ENCODE measurements at places on chromosomes 11 and 22. TPM values are rescaled to one million over a fixed set of nuclear protein-coding genes. Genes with fewer than 3 reads are reported as not detected.

The KDELR3 gene
- total RNA-seq: 24.6 TPM

The FGF19 gene
- total RNA-seq: not detected

The OR5F1 gene
- not detected for total RNA-seq

The MMP8 gene
- not detected for total RNA-seq

The EFCAB6 gene
- 9.1 TPM for total RNA-seq

The ALDH3B1 gene
- 2.9 TPM for total RNA-seq

The BLID gene
- 5.0 TPM for total RNA-seq

The PACSIN3 gene
- total RNA-seq: 7.9 TPM

The DUSP8 gene
- total RNA-seq: 5.6 TPM

The TMEM126A gene
- total RNA-seq: 30.7 TPM

The OR52N4 gene
- total RNA-seq: not detected

The BACE1 gene
- total RNA-seq: 50.3 TPM

The MUC5AC gene
- total RNA-seq: not detected

The LRRC55 gene
- 8.7 TPM for total RNA-seq

The PAX6 gene
- 9.4 TPM for total RNA-seq

The TSPAN18 gene
- total RNA-seq: 23.3 TPM

The C1QTNF4 gene
- total RNA-seq: 15.8 TPM

The PRG2 gene
- 2.4 TPM for total RNA-seq

The RTN4RL2 gene
- 0.72 TPM for total RNA-seq

The SYCE3 gene
- total RNA-seq: not detected

The SULT4A1 gene
- 66.8 TPM for total RNA-seq

The MPEG1 gene
- total RNA-seq: 15.0 TPM

The RABL2B gene
- total RNA-seq: 36.4 TPM

The YAP1 gene
- total RNA-seq: 69.8 TPM

The FAM118A gene
- 47.3 TPM for total RNA-seq

The SERPING1 gene
- 35.7 TPM for total RNA-seq

The CAPN5 gene
- 10.7 TPM for total RNA-seq

The SAA4 gene
- total RNA-seq: not detected

The NPAS4 gene
- 0.11 TPM for total RNA-seq

The RFPL1 gene
- total RNA-seq: not detected

The HBE1 gene
- total RNA-seq: 14.4 TPM

The CADM1 gene
- 180 TPM for total RNA-seq

The HBB gene
- total RNA-seq: 2,002 TPM

The SLC22A12 gene
- total RNA-seq: not detected

Measured in spinal cord (tissue), 10 donors.